ENCODE measurements at places on chromosomes 13 and 19.

GRCh38 chr19:42360787-42361544 is 29.1 kb downstream of the CNFN start:
- DNase-seq = no peak

DNA sequence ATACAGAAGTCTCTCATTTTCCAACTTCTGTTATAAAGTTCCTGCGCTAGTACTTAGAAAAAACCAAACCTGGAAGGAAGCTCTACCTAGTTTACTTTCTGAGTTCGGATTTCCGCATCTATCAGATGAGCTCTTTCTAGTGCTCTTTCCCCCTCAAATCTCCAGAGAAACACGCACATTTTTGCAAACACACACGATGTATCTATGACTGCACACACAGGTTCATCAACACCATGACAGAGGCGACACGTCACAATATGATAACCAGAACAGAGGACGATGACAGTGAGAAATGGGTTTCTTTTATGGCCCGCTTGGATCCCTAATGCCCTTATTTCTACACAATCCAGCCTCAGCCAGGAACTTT is 629 bp upstream of the LRRC63 start:
- no peak for DNase-seq

DNA sequence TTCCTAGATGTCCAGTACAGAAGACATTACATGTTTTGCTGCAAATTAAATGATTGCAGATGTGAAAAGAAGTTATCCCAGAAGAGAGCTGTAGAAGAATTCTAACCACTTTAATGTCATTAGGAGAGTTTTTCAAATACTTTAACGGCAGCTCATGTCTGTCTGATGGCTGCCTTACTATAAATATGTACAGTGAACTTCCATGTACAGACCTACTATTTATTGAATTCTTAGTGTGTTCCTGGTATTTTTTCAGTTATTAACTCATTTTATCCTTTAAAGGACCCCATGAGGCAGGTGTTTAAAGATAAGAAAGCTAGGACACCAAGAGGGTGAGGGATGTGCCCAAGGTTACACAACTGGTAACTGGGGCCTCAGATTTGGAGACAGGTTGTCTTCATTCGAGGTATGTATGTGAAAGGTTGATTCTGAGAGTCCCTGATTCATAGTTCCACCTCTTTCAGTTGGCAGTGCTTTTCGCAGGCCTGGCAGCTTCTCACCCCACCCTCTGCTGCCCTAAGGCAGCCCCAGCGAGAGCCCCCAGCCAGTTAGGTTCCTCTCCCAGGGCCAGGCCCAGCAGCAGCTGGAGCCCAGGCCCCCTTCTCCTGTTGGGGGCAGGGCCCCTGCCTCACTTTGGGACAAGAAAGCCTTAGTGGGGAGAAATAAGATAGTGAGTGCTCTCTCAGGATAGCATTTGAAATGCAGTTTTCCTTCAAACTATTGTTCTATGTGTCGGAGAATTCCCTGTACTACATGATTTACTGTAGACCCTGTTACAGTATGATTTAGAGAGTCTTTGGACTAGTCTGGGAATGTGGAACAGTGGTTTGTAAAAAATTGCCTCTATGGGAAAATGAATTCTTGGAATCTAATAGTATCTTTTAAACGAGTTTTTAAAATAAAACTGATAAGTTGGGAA is 67.7 kb upstream of the TEX29 start:
- DNase-seq = no peak

DNA sequence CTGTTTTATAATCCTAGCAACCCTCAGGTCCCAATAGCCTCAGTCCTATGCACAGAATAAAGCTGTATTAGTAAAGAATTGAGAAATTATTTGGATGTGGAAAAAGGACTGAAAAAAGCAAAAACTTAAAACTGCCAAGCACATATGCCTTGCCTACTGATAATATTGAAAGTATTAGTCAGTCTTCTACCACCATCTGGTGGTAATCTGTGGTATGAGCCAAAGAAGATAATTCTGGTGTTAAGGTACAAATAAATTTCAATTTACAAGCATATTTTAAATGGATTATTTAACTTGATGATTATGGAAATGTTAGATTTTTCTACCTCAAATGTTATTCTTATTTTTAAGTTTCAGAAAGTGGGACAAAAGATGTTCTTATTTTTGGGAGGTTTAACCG is 460.3 kb upstream of the KLHL1 start:
- DNase-seq = no peak

GRCh38 chr13:105595471-105595870 is 940.0 kb downstream of the EFNB2 start:
- DNase-seq = no peak

DNA sequence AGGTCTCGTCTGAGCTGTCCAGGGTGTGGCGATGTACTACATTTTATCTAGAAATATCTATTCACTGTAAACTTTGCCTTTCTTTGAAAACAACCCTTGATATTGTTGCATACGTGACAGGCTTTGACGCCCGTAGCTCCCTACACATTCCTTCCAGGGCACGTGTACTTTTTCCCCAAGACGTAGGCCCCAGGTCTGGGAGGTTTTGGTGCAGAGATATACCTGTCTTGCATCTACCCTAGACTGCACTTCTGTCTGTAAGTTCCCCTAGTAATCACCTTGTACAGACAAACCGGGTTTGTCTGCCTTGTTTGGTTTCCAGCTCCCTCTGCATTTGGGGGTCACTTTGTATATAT is 69.2 kb downstream of the ERICH6B start:
- DNase-seq = no peak

DNA sequence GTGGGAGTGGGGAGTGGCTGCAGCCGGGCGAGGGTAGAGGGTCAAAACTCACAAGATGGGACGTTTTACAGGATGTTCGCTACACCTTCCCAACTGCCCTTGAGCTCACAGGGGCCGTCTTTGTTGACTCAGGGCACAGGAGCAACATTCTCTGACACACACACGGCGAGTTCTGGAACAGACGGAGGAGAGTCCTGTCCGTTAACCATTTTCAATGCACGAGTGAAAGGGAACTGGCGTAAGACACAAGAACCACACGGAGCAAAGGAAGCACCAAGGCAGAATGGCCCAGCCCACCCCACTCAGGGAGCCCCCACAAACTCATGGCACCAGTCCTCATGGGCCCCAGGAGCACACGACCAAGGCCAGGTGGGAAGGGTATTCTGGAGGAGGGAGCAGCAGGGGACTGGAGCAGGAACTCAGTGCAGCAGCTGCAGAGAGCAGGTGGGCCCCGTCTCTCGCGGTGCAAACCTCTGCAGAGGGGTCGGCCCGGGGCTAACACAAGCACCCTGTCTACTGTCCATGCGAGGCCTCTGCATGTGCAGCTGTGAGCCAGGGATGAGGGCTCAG is 37.9 kb upstream of the ISYNA1 start:
- no peak for DNase-seq

DNA sequence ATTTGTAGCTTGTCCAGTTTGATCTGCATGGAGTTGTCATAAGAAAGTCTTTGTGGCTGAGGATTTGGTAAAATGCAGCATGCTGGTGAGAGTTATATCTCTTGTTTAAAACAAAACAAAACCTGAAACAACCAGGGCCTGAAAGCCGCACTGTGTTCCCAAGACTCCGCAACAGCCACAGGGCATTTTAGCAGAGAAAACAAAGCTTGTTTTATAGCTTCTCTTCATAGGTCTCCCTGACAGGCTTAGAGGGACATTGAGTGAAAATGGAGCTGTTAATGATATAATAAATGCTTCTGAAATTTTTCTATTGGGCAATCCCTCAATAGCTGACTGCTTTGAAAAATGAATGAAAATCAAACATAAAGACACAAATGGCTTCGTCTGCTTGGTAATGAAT is 148.7 kb upstream of the RNF113B start:
- no peak for DNase-seq

DNA sequence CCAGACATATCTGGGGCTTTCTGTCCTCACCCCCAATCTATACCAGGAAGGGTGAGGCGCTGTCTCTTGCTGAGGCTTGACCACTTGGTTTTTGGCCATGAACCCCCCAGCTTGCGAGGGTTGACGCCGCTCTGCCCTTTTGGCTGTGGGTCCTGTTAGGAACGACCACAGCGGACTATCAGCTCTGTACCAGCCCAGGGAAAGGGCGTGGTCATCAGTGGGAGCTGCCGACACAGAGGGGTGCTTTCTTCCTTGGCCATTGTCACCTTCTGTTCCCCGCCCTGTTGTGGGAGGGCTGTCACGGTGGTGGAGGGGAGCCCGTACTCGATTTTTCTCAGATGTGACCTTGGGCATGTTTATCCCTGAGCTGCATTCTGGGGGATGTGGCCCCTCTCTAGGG is 5.7 kb downstream of the DCAF15 start:
- DNase-seq = no peak

GRCh38 chr13:67069117-67069767 is 160.9 kb downstream of the PCDH9 start:
- no peak for DNase-seq

DNA sequence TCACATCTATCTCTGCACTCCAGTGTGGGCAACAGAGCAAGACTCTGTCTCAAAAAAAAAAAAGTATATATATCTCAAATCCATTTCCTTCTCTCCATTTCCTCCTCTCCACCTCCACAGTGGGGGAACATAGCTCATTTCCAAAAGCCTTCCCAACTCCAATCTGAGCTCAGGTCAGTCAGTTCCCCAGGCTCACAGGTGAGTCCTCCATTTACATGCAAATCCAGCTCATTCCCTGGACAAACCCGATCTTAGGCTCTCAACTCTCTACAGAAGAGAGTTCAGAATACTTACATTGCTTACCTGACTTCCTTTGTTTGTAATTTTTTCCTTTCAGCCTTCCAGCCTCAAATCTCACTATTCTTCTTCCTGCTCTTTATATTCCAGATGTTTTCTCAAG is 518.3 kb downstream of the GPC6 start:
- DNase-seq = no peak

DNA sequence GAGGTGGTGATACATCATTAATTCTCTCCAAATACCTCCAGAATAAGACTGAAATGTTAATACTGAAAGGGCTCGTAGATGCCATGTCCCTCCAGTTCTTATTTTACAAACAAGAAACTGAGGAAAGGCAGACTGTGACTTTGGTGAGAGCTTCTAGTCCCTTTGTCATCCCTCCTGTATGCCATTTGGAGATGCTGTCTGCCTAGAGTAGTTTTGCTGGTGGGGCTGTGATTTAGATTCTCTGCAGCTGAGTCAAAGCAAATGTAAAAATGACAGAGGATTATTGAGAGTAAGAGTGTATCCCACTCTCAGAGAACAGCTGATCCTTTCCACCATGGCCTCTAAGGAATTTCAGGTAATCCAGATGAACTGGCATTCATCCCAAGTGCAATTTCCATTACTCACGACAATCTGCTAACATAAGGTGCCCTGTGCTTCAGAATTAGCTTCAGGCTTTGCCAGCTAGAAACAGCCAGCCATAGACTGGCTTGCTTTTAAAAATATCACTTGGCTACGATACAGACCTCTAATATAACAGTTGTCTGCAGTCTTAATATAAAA is 16.8 kb downstream of the PABPC3 start:
- DNase-seq = no peak

GRCh38 chr13:112756511-112756966 is 66.7 kb downstream of the ATP11A start:
- DNase-seq = no peak

DNA sequence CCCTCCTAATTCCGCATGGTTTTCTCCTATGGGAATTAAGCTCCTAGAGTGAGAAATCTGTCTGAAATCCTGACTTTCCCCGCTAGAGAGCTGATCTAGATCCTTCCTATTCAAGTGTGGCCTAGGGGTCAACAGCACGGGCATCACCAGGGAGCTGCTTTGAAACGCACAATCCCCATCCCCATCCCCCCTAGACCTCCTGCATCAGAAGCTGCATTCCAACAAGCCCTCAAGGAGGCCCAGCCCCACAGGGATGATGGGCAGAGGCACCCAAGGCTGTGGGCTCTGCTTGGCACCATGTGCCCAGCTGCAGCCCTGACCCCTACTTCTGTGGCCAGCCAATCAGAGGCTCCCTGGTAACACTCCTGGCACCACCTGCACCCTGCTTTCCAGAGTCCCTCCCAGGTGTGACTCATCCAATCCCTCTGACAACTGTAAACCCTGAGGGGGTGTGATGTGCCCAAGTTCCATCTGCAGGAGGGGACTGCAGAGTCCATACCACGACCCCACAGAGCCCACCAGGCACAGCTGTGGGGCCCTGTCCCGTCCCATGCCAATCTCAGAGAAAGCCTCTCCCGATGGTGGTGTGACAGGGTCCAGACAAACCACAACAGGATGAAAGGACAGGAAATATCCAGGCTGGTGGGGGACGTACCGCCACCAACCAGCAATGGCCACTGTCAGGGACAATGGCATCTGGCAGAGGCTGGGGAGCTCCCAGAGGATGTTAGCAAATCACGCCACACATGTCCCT is 19.8 kb upstream of the SLC35E1 start:
- DNase-seq = no peak

DNA sequence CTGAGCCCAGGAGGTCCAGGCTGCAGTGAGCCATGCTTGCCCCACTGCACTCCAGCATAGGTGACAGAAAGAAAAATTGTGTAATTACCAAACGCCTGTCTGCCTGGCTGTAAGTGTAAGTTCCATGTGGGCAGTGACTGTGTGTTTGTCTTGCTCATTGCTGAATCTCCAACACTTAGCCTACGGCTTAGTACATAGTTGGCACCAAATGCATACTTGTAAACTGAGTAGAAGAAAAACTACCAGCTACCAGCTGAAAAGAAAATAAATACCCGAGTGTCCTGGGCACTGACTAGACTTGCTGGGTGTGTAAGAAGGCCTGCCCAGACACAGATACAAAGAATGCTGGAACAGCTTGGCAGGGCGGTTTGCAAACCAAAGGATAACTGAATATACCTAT is 2.7 kb upstream of the CEBPG start:
- no peak for DNase-seq

GRCh38 chr19:35209646-35210045 is 18.9 kb downstream of the FAM187B start:
- no peak for DNase-seq

GRCh38 chr13:28805193-28805819 is 14.8 kb upstream of the MTUS2 start:
- no peak for DNase-seq

- DNase-seq = no peak
These were observed 21.4 kb upstream of the MICU2 start for GRCh38 chr13:21625366-21625765.

DNA sequence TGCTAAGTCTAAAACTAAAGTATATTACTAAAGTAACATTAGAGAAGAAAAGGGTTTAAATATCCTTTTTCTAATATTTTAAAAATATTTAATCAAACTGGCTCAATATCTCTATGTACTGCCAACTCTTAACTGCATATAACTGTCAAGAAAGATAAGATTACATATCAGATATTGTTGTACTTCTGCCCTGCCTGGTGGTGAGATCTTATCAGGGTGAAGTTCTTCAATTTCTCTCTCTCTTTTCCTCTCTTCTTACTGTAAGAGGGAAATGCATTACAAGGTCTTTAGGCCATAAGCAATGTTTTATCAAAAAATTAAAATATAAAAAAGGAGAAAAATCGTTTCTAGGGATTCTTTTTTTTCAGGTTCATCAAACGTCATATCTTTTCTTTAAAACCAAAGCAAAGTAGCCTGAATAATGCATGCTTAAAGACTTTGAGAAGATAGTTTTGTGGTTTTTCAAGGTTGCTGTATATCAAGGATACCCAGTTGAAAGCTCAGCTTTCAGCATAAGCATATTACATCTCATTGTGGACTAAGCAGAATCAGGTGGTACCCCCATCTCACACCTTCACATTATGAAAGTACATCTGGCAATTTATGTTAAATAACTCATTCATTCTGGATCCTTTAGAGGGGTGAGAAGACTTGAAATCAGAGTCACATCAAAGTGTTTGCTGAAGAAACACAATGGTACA is 1625.7 kb upstream of the SLC10A2 start:
- no peak for DNase-seq

GRCh38 chr13:25538276-25538675 is 166.5 kb downstream of the ATP8A2 start:
- DNase-seq = no peak

All from substantia nigra (tissue), 51 donors.